Epithelial cell of prostate (primary cell): ENCODE measurements at places on chromosomes 2 and 18.

- no peak for DNase-seq
Observed at GRCh38 chr2:207884127-207884526, 114.4 kb upstream of the FZD5 start.

DNA sequence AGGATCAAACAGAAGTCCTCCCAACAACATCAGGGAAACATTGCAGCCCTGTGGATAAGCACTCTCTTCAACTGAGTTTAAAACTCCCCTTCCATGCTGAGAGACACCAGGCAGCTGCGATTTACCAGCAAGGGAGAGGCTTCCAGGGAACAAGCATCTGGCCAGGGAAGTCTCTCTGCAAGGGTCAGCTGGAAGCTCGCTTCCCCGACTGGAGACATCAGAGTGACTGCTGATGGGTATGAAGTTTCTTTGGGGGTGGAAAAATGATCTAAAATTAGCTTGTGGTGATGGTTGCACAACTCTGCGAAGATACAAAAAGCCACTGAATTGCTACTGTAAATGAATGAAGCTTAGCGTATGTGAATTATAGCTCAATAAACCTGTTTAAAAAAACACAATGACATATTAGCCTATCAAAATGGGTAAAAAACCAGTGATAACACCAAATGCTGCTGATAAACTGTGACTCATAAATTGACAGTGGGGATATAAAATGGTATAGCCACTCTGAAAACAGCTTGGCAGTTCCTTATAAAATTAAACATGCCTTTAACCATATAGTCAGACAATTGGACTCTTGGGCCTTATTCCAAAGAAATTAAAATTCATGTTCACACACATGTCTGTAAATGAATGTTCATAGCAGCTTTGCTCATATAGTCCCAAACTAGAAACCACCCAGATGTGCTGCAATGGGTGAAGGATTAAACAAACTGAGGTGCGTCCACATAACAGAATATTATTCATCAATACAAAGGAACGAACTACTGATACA is 1082.0 kb downstream of the SOCS6 start:
- no peak for DNase-seq

DNA sequence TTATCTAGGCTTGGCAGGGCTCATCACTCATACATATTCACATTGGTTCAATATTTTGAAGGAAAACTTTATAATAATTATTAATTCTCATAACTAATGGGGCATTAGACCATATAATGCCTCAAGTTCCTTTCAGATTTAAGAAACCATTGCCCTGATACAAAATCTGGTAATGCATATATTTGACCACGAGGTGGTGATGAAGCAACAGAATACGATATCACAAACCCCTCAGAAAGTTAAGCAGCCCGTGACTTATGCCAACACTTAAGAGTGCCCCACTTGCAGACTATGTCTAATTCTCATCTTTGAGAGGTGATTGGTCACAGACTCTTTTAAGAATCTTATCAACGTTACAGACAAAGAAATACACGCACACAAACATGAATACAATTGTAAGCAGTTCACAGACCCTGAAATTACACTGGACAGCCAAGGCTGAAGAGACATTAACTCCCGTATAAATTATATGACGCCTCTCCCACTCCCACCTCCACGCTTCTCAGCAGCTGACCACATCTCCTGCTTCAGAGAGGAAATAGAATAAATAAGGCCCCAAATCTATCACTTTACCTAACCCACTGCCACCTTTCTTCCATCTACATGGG is 20.7 kb upstream of the DNAH6 start:
- DNase-seq, result no peak

- DNase-seq, result no peak
Observed at GRCh38 chr2:37448342-37449120, 104.1 kb downstream of the QPCT start.

- DNase-seq, result no peak
Observed at GRCh38 chr18:77379976-77380509, 130.4 kb downstream of the GALR1 start.

- DNase-seq, result no peak
Observed at GRCh38 chr2:170929686-170930050, 615 bp downstream of the GORASP2 start.

DNA sequence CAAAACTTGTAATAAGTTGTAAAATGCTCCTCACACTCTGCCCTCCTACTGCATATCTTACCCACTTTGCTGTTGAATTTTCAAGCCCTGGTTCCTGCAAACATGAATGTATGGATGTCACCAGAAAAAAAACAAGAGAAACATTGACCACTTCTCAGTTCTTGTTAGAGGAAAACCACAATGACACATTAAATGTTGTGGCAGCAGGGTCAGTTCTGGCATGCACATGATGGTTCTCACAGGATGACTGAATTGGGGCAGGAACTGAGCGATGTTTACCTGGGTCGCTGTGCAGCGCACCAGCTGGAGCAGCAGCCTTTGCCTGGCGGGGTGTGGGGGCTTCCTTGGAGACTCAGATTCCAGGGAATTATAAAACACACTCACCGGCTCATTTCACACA is 14.0 kb upstream of the PRKCE start:
- DNase-seq, result peak; percentile 43

GRCh38 chr18:23204589-23205235 is 69.4 kb downstream of the CABLES1 start:
- no peak for DNase-seq

DNA sequence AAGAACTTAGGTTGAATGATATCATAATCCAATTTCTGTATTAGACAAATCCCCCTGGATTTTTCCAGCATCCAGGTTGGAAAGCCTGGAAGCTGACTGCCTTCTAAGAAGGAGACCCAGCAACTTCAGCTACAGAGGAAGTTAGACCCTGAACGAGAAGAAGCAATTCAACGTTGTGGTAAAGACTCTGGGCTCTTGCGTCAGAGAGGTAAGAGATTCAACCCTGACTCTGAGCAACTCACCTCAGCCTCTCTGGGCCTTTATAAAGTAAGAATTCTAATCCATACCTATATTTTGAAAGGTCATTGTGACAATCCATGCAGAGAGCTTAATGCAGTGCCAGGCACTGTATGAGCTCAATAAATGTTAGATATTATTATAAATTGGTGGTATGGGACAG is 9.7 kb downstream of the E2F6 start:
- DNase-seq, result no peak

DNA sequence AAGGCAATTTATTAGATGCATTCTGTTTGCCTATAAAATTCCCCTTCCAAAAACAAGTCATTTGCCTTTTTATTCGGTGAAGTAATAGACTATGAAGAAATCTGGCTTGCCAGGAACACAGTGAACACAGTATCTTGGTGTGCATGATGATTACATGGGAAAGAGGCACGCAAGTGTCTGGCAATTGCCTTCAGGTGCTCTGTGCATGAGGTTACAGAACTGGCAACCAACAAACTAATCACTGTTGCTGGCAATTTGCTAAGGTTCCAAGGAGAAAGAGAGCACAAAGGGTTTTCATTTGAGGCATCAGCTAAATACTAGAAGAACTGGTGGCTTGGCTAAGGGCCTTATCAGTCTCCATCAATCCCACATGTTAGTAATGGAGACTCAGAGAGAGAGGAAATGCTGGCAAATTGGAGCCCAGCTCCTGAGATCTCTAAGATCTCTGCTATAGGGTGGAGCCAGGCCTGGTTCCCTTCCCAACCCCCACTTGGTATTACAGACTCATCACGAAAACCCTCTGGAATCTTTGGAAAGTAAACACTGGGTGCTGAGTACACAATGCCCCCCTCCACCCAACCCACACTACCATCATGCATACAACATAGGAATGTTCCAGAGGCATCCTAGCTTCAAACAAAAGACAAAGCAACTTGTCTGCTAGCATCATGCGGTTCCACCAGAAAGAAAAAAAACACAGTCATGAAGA is 10.4 kb downstream of the RNF152 start:
- DNase-seq, result no peak

GRCh38 chr2:226118471-226119429 is 680.9 kb downstream of the IRS1 start:
- DNase-seq, result peak; percentile 87

- no peak for DNase-seq
Observed at GRCh38 chr2:26477126-26477910, 606 bp downstream of the OTOF start.

DNA sequence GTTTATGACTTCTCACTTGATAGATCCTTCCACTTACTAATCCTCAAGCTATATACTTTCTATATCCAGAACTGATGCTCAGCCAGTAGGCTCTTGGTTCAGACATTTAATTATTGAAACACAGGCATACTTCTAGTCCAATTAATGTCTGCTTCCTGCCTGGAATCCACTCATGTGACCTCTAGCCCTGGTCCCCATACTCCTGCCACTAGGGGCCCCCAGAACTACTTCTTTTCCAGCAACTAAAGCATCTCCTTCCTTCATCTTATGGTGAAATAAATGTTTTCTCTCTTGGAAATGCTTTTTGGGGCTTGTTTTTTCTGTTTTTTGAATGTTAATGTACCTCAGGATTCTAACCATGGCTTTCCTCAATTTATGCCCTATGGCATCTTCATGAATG is 527.6 kb downstream of the SATB2 start:
- DNase-seq, result no peak

DNA sequence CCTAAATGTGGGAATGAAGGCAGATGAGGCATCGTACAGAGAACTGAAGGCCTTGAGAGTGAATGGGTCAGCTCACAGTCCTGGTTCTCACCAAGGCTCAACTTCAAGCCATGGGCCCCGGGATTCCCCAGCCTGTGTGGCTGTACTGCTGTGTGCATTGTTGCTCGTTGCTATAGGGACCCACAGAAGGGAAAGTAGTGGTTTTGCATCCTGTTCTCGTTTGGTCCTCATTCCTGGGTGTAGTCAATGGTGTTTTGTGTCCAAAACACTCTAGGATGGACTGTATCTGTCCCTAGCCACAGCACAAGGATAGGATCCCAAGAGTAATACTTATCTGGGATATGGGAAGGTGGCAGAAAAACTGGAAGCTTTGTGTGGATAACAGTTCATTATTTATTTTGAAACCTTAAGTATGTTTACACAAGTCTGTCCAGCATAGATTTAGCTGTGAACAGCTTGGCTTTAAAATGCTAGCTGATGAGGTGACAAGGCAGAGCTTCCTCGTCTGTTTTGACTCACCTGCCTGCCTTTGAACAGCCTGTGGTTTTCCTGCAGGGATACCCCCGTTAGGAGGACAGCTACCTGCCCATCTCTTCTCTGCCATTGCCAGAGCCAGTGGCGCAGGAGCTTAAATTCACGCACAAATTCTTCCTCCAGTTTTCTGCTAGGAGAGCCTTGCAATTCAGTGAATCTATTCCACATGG is 85.0 kb downstream of the WDSUB1 start:
- DNase-seq, result no peak

DNA sequence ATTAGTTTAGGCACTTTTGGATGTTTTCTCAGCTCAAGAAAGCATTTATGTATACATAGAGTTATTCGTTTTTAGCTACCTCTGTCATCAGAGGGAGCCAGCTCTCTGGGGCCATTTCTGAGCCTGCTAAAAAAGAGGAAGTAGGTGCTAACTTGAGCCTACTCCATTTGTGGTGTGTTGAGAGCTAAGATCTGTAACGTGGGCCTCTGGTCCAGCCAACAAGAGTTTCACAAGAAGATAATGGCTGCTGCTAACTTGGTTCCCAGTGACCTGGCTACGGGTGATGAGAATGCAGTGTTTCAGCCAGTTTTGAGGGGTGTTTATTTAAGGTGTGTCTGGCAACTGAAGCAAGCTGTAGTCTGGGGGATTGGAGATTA is 182.5 kb downstream of the PRKCE start:
- no peak for DNase-seq
